ENCODE measurements at places on chromosomes 16 and 17.

DNA sequence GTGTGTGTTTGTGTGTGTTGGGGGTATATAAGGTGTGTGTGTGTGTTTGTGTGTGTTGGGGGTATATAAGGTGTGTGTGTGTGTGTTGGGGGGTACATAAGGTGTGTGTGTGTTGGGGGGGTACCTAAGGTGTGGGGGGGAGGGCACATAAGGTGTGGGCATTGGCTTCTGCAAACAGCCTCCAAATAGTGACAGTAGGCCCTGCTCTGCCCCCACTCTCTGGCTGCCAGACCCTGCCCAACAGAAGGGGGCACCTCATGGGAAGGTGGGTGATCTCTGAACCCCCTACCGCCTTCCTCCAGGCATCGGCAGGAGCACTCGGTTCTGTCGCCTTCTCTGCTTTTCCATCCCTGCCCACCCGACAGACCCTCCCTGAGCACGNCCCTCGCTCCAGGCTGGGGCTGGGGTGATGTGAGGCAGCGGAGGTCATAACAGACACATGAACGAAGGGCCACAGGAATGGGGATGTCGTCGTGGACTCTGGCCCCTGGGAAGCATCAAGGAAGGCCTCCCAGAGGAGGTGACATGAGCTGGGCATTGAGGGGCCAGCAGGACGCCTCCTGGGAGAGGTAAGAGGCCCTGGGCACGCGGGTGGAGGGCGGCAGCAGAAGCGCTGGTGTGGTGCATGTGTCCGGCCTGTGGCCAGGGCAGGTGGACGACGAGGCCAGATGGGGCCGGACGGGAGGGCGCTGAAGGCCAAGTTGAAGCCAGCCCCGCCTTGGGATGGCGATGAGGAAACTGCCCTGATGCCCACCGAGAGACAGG, 136.6 kb upstream of the RPH3AL start:
- DNase-seq = peak; percentile 71

- DNase-seq = no peak
Observed at GRCh38 chr16:74724820-74725549, 24.3 kb upstream of the MLKL start.

DNA sequence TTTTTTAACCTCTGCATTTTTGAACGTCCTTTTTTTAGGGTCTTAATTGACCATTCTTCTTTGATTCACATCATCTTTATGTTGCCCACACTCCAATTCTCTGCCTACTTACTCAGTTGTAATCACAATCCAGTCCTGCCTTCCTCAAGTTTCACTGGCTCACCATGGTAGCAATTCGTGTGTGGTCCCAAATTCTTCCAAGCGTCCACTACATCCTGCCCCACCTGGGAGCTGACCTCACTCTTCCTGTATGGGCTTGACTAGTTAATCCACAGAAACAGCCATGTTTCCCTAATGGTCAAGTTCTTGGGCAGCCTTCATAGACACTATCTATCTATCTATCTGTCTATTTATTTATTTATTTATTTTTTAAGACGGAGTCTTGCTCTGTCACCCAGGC, 7.1 kb downstream of the TLCD2 start:
- DNase-seq = no peak

DNA sequence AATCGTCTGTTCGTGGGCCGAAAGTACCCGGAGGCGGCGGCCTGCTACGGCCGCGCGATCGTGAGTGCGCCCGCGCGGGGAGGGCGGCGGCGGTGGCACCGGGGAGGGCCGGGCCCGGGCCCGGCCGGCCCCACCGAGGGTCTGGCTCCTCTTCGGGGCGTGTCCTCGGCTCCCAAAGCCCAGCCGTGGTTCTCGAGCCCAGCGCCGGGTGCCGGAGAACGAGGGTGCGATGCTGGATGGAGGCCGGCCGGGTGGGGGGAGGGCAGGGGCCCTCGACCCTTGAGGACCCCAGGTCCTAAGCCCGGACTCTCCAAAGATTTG, 375 bp downstream of the STUB1 start:
- DNase-seq = no peak

DNA sequence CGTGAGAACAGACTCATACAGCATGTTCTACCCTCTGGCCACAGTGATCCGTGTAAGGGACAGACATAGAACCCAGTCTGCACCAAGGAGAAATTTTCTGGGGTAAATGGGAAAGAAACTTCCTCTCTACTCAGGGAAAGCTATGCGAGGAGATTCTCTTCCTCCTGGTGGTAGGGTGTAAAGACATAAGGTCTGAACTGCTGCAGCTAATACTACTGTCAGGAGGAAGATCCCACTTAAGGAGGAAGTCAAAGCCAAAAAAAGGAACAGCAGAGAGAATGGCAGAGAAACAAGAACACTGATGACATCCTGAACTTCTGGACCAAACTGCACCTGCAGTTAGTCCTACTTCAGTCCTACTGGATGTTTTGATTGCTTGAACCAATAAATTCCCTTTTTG, 7.1 kb upstream of the TM4SF5 start:
- DNase-seq = no peak

- no peak for DNase-seq
Observed at GRCh38 chr17:32386844-32387243, 36.9 kb downstream of the ZNF207 start.

DNA sequence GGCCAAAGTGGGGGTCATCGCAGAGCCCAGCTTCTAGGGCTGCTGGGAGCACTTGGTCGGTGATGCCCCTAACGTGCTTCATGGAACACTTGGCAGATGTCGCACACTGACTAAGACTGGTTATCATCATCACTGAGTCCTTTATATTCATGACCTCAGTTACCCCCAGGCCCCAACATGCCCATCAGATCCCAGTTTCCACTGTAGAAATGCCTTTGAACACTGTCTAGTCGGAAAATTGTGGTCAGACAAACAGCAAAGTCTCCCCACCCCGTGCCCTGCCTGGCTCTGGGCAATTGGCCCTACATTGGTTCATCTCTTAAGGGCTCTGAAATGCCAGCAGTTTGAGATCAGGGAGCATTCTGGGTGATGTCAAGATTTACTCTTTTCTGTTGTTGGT, 51.3 kb downstream of the NKD1 start:
- DNase-seq = no peak

DNA sequence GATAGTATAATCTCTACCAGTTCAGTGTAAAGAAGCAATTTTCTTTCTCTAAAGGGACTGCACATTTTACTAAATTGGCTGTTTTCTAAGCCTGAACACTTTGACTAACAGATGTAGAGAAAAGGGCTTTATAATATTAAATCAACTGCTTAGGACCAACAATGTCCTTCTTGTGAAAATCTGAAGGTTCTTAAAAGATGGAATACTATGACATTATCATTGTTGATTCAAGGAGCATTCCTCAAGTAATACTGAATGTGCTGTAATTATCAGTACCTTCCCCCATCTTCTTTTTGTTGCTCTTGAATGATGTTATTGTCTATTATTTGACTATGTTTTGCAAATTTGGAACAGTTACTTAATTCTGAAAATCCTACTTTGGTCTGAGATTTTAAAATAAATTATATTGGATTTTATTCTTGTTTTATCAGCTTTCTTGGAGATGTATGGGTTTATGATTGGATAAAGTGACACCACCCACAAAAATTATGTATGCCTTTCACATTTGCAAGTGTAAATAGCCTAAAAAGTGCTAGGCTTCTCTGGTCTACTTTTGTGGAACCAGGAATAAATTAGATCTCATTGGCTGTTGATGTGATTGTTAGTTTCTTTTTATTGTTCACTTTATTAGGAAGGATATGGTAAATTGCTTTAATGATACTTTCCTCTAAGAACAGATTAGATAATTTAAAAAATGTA, 53.0 kb downstream of the TAOK1 start:
- no peak for DNase-seq

DNA sequence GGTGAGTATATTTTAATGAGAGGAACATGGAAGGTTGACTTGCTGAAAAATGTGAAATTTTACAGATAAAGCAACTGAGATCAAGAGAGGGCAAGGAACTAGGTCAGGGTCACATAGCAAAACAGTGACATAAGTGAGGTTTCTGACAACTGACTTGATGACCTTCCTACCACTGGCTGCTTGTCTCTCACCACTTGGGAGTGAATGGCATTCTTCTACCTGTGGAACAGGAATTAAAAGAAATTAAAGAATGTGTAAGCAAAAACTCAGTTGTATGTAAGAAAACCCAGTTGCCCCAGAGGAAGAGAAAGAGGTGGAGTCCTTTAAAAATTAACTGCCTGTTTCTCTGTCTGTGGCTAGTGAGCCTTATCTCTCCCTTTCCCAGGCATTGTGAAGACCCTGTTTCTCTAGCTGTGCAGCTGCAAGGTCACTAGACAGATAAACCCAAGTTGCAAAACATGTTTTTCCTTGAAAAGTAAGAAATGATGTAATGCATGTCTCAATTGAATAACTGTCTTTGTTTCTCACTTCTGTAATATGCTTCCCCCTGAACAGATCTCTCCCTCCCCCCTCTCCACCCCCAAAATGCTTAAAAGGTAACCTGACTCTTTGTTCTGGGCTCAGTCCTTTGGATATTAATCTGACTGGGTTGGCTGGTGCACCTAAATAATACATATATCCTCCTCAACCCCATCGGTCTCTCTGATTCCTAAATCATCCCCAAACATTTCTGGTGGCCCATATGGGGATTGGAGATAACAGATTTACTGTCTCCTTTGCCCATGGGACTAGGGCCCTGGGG, 23.4 kb downstream of the ACSM1 start:
- no peak for DNase-seq

- no peak for DNase-seq
Observed at GRCh38 chr16:55078699-55079410, 148.2 kb downstream of the IRX5 start.
